H7 (cell line): ENCODE measurements at places on chromosomes 1 and 21. TPM values are rescaled to one million over a fixed set of nuclear protein-coding genes. Genes with fewer than 3 reads are reported as not detected.

The FAM163A gene
- total RNA-seq = 0.10 and 0.11 TPM in 2 replicates

The LIN28A gene
- 863 and 868 TPM in 2 replicates for total RNA-seq

The UBL4B gene
- not detected in 2 replicates for total RNA-seq

GRCh38 chr1:151989211-151989862, 4.3 kb downstream of the S100A10 start:
- DNase-seq = no peak

DNA sequence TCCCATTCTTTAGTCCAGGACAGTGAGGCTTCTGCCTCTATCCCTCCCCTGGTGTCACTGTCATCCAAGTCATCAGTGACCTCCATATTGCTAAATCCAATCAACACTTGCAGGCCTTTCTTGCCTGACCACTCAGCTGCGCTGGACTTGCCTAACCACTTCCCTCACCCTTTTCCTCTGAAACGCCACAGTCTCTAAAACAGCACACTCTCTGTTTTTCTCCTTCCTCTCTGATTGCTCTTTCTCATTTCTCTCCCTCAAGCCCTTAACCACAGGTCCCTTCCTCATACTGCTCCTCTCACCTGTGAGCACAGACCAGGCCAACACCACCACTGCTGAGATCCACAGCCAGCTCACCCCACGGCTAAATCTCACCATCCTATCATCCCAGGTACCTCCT, 17.5 kb downstream of the TAL1 start:
- no peak for DNase-seq

DNA sequence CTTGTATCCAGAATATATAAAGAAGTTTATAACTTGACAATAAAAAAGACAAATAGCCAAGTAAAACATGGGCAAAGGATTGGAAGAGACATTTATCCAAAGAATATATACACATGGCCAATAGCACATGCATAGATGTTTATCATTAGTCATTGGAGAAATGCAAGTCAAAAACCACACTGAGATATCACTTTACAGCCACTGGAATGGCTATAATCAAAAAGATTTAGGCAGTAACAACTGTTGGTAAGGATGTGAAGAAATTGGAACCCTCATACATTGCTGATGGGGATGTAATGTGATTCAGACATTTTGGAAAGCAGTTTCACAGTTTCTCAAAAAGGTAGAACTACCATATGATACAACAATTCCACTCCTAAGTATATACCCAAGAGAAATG, 51.1 kb downstream of the SLC44A5 start:
- no peak for DNase-seq

GRCh38 chr1:238409191-238409850, 518.6 kb upstream of the ZP4 start:
- no peak for DNase-seq

GRCh38 chr1:164846731-164847691, 288.0 kb downstream of the PBX1 start:
- DNase-seq = no peak
